ENCODE measurements at places on chromosomes 2 and 18.

- no peak for DNase-seq
Observed at GRCh38 chr2:112305132-112305531, 29.7 kb downstream of the ZC3H6 start.

- no peak for DNase-seq
Observed at GRCh38 chr2:187263675-187264560, 184.1 kb downstream of the CALCRL start.

DNA sequence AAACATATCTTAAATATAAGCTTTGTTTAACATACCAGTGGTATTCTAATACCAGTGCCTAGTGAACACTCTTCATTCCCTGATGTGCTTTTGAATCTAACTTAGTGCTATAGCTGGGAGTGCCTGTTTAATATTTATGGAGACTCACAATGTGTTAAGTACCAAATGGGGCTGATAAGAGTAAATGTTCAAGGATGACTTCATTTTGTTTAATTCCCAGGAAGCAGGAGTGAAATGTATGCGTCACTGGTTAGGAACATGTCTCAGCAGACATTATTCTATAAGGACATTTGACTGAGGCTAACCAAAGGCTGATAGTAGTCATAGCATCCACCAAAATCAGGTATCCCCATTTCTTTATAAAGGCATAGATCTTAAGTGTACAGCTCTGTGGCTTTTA, 31.7 kb upstream of the LINC00305 start:
- no peak for DNase-seq

- DNase-seq, result no peak
Observed at GRCh38 chr2:239467281-239467955, 66.6 kb upstream of the HDAC4 start.

- DNase-seq, result no peak
Observed at GRCh38 chr2:18482666-18483065, 77.8 kb downstream of the RDH14 start.

GRCh38 chr2:118130385-118130784, 42.1 kb downstream of the INSIG2 start:
- no peak for DNase-seq
